ENCODE measurements at places on chromosomes 13 and 19. TPM values are rescaled to one million over a fixed set of nuclear protein-coding genes. Genes with fewer than 3 reads are reported as not detected.
A peak's percentile ranks its signal among the peaks of the same experiment; 100 is the strongest.

PNMA8A gene
- total RNA-seq: not detected

A1BG gene
- 0.60 TPM for total RNA-seq

WASF3 gene
- total RNA-seq: 4.9 TPM

- DNase-seq: no peak
Observed at GRCh38 chr13:76724421-76724820, 161.8 kb downstream of the KCTD12 start.

DNA sequence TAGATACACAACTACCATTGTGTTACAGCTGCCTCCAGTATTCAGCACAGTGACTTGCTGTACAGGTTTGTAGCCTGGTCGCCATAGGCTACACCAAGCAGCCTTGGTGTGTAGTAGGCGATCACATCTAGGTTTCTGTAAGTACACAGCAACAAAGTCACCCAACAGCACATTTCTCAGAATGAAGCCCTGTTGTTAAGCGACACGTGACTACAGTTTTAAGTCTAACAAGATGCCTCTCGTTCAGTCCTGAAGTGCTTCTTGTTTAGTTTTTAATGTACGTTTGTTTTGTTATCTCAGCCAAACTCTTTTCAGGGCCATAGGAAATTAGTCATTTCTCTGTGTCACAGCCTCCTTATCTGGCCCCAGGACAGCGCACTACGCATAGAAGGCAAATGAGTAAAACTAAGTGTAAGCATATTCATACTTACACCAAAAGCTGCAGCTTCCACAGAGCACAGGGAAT is 50.0 kb upstream of the GPR183 start:
- DNase-seq: no peak

- peak; percentile 63 for DNase-seq
Observed at GRCh38 chr13:97344265-97345175, 89.4 kb upstream of the RAP2A start.

- no peak for DNase-seq
Observed at GRCh38 chr13:98609756-98610155, 32.8 kb upstream of the STK24 start.

DNA sequence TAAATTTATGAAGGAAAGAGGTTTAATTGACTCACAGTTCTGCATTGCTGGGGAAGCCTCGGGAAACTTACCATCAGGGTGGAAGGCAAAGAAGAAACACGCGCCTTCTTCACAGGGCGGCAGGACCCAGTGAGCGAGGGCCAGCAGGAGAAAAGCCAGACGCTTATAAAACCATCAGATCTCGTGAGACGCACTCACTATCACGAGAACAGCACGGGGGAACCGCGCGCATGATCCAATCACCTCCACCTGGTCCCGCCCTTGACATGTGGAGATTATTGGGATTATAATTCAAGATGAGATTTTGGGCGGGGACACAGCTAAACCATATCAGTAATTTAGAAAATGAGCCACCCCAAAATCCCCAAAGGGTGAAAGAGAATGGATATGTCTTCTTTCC is 187.1 kb downstream of the RAP2A start:
- no peak for DNase-seq

DNA sequence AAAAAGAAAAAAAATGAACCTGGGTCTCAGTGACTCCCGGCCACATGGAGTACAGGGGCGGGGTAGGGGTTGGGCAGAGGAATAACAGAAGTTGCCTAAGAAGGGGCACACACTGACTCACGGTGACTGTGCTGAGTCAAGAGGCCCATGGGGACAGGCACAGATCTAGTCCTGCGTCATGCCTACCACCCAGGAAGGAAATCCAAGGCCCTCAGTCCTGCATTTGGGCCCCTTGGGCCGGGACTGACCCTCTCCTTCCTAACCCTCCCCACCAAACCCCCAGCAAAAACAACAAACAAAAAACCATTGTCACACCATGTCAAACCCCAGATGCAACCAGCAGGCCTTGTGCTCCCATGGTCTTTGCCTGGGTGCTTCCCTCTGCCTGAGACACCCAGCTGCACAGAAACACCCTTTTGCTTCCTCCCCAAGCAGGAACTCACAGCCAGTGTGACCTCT is 9.6 kb upstream of the NOTCH3 start:
- DNase-seq: no peak

GRCh38 chr13:108963846-108964600 is 334.6 kb downstream of the MYO16 start:
- DNase-seq: no peak

- DNase-seq: no peak
Observed at GRCh38 chr13:57604442-57604841, 27.1 kb upstream of the PCDH17 start.

DNA sequence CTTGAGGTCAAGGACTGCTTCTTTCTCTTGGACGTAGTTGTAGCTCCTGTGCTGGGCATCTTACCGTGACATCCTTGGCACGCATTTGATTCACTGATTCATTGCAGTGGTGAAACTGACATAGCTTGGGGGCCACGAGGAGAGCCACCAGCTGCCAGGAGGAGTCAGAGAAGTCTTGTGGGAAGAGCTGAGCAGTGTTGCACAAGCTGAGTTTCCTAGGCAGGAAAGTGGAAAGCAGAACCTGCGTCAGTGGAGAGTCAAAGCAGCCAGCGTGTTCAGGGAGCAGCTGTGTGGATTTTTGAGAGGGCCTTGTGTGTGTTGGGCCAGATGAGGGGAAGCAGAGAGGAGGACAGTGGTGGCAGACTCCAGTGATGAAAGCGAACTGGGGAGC is 5.3 kb upstream of the GPR183 start:
- peak; percentile 45 for DNase-seq

DNA sequence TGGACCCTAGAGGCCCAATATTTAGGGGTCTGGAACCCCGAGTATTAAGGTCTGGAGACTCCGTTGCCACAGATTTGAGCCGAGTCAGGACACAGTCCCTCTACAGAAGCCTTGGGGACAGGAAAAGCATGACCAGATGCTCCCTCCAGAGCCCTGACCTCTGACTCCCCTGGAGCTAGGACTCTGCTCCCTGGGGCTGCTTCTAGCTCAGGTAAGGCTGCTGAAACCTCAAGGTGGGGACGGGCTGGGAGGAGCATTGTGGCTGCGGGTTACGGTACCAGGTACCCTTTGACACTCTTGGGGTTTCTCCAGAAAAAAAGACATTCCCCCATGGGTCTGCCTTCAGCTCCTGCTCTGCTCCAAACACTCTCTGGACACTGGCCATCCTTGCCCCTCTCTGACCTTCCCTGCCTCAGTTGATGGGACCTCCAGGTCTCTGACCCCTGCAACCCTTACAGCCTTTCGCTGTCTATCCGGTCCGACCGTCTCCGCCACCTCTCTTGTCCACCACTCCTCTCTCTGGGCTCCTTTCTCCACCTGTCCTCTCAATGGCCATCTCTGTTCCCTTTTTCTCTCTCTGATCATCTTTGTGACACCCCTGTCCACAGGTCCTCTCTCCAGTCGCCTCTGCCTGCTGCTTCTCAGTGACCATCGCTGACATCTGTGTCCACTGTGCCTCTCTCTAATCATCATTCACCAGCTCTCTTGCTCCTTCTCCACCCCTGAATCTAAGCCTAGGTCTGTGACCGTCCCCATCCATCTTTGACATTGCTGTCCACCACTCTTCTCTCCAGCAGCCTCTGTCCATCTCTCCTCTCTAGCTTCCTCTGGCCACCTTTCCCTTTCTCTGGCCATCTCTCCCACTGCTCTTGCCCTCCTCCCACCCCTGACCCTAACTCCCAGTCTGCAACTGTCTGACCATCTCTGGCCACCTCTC is 1.4 kb downstream of the LRFN3 start:
- no peak for DNase-seq

DNA sequence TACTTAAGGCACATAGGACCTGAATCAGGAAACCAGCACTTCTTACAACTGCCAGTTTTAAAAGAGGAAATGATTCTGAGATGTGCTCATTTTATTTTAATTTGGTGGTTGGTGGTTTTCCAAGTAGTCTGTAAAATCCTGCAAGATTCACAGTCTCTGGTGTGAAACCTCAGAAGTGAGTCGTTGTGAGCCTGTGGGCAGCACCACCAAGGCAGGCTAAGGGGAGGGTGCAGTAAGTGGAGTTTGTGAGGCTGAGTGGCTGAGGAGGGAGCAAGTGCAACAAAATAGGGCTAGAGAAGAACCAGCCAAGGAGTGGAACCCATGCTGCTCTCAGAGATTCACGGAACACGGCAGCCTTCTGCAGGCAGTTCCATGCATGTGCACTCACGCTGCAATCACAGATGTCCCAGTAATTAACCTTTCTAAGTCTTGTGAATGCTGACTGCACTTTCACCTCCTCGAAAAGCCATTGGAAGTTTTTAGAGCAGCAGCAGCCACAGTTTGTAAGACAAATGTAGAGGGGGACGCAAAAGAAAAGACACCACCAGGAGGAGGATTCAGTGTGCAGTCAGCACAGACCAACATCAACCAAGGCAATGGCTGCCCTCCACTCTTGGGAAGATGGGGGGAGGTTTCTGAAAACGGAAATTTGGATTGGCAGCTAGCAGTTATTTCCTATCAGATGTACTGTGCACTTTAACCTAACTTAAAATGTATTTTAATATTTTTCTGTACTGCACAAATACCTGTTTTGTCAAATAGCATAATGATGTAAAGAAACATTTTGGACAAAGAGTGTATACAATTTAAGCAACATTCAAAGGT is 44.9 kb downstream of the ESD start:
- DNase-seq: no peak

DNA sequence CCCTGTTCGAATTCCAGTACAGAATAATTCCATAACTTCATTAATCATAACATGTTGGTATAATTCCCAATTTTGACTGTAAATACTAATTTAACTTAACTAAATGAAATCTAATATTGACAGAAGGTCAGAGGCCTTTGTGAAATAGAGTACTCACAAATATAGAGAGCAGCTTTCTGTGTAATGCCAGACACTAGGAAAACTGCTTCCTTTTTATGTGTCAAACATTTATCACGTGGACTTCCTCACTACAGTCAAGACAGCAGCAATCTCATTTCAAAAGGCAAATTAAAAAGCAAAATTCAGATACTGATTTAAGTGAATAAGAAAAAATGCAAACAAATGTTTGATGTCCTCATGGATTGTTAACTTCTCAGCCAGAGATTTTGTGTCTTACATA is 13.1 kb downstream of the ITM2B start:
- DNase-seq: no peak

DNA sequence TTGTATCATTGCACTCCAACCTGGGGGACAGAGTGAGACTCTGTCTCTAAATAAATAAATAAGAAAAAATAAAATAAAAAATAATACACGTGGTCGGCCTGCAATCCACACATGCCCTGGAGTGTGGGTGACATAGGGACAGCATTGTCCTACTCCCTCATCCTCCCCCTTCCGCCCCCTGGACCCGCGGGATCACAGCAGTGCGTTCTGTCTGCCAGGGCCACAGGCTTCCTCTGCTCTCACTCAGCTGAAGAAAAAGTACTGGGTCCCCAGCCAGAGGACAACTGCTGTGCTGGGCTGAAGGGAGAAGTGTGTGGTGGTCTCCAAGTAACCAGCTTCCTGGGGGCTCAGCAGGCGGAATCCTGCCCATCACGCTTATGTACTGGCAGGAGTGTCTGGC is 6.3 kb downstream of the BCAT2 start:
- no peak for DNase-seq

- peak; percentile 36 for DNase-seq
Observed at GRCh38 chr19:10006335-10006708, 4.0 kb downstream of the COL5A3 start.

DNA sequence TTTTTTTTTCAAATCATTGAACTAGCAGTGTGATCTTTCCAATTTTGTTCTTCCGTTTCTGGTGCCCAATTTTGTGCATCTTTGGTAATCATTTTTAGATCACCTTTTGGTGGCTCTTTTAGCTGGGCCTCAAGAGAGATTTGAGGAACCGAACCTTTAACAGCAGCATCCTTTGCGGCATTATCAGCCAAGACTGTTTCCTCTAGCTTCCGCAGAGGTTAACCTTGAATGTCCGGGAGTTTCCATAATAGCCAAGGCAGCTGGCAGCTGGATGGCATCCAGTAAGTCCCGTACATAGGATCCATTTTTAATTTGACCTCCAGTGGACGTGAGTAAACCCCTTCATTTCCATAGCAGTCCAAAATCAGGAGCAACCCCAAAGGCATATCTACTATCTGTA is 9.6 kb downstream of the IRGC start:
- DNase-seq: no peak

GRCh38 chr13:113406321-113407102 is 42.6 kb upstream of the GRTP1 start:
- DNase-seq: no peak

Measured in transverse colon (tissue), 4 donors.